GM12865 (cell line): ENCODE measurements at places on chromosomes 5 and 9.

DNA sequence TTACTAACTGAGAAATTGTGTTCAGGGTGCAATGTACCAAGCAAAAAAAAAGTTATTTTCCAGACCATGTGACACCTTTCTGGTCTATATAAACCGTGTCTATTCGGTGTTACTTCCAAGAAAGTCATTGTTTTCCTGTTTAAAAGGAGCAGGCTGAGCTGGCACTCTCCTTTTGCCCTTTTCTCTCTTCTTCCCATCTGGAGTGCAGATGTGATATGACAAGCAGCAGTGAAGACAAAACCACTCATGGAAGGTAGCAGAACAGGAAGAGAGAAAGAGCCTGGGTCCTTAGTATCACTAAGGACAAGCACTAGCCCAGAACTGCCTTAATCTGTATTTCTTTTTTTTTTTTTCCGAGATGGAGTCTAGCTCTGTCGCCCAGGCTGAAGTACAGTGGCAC, 25.6 kb downstream of the LYRM7 start:
- no peak for DNase-seq

- no peak for DNase-seq
These were observed 298.4 kb downstream of the KCTD16 start for GRCh38 chr5:144469106-144469505.

DNA sequence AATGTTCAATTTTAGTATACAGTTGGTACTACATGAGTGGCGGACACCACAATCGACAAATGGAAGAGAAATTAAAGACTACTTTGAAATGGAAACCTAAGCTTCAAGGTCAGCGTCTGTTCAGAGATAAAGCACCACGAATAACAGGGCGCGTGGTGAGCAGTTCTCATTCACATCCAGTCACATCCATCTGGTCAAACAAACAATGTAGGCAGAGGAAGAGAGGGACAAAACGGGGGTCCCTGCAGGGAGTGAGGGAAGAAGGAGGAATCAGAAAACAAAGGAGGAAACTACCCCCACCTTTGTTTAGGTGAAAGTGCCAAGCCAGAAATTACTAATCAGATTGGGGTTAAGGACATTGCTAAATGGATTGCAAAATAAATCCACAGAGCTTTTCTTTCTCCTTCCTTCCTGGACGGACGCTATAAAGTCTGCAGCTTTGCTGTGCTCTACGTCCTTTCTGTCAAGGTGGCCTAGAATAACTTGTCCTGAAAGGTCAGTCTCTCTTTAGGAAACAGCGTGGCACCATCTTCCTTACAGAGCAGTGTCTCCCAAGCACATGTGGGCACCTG, 138.6 kb downstream of the ENTREP1 start:
- no peak for DNase-seq

- no peak for DNase-seq
These were observed 4.0 kb upstream of the ANKRD33B start for GRCh38 chr5:10559871-10560270.

- DNase-seq = no peak
These were observed 173.2 kb downstream of the DAB2IP start for GRCh38 chr9:121824651-121825030.

DNA sequence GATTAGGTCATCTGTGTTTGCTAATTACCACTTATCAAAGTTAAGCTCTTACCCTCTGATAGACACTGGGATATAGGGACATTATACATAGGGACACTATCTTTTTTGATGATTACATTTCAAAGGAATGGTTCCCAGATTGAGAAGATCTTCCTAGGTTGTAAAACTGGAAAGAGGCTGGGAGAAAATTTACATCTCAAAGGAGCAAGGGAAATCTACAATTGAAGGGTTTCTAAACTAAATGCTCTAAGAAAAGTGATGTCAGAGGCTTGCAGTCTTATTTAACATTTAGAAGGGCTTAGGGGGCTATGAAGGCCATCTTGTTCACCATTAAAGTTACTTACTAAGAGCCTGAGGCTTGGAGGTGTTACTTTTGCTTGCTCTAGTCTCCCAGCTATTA, 242.8 kb downstream of the PRR16 start:
- DNase-seq = no peak

DNA sequence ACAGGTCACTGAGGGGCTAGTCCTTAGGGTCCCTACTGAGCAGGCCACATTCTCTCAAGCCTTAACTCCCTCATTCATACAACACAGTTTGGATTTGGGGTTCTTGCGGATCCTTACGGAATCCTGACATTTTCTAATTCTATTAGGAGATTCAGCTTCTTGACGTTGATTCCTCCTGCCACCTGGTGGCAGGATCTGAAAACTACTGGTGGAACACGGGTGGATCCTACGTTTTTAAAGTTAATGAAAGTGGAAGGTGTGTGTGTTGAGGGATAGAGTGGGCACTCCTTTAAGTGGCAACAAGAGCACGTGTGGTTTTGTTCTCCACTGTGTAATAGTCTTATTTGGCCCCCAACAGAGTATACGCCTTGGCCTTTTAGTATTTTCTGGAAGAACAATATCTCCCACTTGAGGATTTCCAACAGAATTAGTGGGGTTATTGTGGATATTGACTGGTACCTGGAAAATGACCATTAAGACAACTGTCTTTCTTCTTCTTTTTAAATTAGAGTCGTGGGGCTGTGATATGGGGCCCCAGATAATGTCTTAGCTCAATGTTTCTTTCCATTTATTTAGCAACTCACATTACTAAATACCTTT, 25.2 kb downstream of the SLC28A3 start:
- DNase-seq = peak; percentile 77

GRCh38 chr5:14176888-14177287, 33.7 kb downstream of the TRIO start:
- peak; percentile 31 for DNase-seq

GRCh38 chr9:127746959-127747569, 12.0 kb upstream of the TOR2A start:
- DNase-seq = no peak

- DNase-seq = no peak
These were observed 59.9 kb downstream of the ROPN1L start for GRCh38 chr5:10501554-10502075.

DNA sequence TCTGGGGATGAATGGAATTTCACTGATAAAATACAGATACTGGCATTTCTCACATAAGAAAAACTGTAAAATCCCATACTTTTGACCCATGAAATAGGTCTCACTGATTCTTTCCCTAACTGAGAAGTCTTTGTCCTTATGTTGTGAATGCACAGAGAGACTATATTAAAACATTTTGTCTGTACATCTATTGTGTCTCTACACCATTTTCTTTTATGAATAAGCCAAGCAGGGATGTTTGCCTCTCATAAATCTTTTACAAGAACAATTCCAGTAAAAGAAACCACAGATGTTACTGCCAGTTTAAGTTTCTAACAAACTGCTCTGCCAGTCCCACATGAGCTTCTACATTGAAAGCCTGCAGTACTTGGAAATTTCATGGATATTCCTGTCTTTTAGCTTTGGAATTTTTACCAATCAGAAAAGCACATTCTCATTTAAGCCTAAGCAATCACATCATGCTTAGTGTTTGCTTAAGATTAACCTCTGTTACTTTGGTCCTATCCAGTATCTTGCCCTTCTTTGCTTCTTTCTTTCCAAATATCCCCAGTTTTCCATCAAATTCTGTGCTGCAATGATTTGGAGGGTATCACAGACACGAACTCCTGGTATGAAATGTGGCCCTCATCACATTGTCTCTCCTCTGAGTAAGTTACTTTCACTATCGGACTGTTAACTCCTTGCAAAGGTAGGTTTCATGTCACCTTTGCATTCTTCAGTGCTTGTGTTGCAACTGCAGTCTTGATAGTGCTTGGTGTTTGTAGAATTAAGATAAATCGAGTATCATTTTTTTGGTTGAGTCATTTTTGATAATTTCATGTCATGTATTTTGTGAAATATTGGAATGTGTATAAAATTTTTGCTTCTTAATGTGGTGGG, 415.1 kb upstream of the ADAMTSL1 start:
- no peak for DNase-seq

DNA sequence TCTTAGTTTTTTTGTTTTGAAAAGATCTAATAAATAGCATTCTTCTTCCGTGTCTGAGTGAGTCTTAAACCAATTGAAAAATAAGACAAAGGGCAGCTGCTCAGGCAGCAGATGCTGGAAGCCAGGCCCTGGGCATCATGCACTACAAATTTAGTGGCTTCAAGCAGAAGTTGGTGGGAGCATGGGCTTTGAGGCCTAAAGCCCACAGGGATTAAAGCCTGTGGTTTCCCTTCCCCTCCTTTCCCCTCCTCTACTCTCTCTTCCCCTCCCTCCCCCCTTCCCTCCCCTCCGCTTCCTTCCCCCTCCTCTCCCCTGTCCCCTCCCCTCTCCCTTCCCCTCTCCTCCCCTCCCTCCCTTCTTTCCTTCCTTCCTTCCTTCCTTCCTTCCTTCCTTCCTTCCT, 20.1 kb upstream of the KIF4B start:
- no peak for DNase-seq

GRCh38 chr9:71609448-71609830, 158.9 kb downstream of the CEMIP2 start:
- DNase-seq = no peak

DNA sequence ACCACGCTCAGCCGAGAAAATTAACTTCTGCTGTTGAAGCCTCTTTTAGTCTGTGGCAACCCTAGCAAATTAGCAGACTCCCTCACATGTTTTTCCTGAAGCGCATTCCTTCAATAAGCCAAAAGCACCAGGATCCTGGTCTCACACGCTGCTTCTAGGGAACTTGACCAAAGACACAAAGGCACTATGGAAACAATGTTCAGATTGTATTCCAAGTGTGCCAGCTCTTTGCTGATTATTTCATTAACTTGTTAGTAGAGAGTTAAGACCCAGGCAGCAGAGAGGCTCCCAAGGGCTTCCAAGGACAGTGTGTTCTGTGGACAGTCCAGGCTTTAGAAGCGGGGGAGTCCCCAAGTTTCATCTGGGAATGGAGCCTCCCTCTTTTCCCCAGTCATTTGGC, 94.4 kb upstream of the BASP1 start:
- DNase-seq = no peak

DNA sequence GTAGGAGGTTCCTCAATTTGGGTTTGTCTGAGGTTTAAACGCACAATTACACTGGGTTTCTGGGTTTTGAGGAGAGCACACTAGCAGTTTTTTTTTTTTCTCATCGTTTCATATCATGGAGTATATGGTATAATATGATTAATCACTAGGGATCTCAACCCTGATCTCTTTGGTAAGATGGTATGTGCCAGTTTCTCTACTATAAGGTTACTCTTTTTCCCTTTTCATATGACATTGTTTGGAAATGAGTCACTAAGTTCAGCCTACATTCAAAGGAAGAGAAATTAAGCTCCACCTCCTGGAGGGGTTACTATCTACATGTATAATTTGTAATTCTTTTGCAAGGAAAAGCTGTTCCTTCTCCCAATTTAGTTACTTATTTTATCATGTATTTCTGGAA, 35.2 kb downstream of the MTRR start:
- no peak for DNase-seq

DNA sequence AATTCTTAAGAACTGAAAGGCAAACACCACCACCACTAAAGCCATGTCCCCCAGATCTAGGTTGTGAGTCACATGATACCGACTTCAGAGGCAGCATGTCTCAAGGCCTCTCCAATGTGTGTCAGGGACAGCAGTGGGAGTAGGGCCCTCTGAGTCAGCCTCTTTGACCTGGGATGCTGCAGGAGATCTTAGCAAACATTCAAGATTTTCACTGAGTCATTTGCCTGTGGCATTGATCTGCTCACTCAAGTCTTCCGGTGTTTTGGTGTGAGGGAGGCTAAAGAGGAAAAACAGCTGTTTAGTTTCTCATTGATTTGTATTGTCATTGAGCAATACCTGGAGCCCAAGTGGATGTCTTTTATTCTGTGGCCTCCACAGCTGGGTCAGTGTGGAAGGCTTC, 36.1 kb downstream of the TMC1 start:
- DNase-seq = no peak

DNA sequence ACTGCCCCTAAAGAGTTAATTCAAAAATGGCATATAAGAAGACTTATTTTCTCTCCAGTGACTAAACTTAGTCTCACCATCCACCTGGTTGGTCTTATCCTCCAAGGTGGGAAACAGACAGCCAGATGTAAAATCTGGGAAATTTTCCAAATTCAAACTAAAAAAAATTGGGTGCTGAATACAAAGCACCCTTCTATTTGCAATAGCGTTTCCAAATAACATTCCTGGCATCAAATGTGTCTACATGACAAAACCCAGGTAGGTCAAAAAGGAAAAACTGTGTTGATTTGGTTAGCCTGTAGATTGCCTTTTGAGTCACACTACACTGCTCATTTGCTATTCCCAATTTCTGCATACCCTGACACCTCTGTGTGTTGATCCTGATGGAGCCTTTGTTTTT, 252.2 kb downstream of the NR2F1-AS1 start:
- no peak for DNase-seq

DNA sequence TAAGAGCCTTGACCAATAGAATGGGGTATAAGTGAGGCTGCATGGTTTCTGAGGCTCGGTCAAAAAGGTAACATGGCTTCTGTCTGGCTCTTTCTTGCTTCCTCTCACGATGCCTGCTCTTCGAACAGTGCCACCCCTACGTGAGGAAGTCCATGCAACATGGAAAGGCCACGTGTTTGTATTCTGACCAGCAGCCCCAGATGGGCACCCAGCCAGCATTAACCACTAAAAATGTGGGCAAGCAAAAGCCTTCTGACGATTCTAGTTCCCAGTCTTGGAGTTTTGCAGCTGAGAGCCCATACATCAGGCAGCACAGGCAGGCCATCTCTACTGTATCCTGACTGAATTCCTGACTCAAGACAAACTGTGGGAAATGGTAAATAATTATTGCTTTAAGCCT, 24.2 kb upstream of the NREP start:
- no peak for DNase-seq

DNA sequence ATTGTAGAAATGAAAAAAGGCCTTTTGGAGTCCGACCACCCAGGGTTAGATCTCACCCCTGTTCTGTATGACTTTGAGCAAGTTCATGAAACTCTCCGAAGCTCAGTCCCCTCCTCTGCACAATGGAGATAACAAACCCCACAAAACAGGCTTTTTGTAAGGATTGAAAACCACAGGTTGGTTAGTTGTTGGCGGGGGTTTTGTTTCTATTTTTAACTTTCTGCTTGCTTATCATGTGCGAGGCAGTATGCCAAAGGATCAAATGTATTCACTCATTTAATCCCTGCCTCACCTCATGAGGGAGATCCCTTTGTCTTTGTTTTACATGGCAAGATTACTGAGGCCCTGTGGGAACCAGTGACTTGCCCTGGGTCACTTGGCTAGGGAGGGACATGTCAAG, 539.1 kb downstream of the CDK5RAP2 start:
- no peak for DNase-seq

- DNase-seq = no peak
These were observed 15.7 kb downstream of the AUH start for GRCh38 chr9:91345978-91346377.

- DNase-seq = no peak
These were observed 104.6 kb downstream of the CDK5RAP2 start for GRCh38 chr9:120475341-120475740.

GRCh38 chr9:101792475-101792874, 54.0 kb upstream of the GRIN3A start:
- peak; percentile 1 for DNase-seq

- no peak for DNase-seq
These were observed 67.2 kb downstream of the CDH18 start for GRCh38 chr5:19920761-19921160.
